Muscle of leg (tissue), 16 donors: ENCODE measurements at places on chromosomes 4 and X. TPM values are rescaled to one million over a fixed set of nuclear protein-coding genes. Genes with fewer than 3 reads are reported as not detected.

DNA sequence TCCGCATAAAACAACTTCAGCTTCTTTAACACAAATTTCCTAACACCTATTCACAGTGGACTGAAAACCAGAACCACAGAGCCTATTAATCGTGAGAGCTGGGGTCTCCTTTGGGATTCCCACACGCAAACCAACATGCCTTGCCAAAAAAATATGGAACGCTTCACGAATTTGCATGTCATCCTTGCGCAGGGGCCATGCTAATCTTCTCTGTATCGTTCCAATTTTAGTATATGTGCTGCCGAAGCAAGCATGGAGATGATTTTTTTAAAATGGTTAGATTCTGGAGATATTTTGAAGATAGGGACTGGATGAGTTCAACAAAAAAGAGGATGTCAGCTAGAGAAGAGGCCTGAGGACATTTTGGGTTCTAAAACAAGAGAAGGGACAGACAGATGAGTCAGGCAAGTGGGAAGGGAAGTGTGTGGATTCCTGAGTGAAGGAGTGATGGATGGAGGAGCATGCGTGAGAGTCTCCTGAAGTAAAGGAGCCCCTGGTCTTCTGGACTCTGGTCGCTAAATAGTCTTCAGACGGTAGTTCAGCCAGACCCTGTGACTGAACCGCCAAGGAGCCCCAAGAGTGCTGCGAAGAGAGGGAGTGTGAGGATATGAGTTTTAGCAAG is 9.5 kb upstream of the GATA1 start:
- DNase-seq = no peak

DNA sequence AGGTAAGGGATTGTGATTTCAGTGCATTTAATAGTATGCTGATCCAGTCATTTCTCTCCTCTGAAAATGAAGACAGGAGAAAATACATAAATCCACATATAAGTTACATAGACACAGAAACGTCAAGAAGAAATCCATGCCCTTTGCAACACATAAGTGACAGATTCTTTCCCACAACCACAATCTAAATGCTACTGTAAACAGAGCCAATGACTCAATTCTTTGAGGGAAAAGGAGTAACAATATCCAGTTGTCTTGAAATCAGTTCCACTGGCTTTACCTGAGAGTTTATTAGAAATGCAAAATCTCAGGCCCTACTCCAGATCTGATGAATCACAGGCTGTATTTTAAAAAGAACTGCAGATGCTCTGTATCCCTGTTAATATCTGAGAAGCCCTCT is 66.4 kb downstream of the ARAP2 start:
- no peak for DNase-seq

Gene CXCL6
- not detected for total RNA-seq

DNA sequence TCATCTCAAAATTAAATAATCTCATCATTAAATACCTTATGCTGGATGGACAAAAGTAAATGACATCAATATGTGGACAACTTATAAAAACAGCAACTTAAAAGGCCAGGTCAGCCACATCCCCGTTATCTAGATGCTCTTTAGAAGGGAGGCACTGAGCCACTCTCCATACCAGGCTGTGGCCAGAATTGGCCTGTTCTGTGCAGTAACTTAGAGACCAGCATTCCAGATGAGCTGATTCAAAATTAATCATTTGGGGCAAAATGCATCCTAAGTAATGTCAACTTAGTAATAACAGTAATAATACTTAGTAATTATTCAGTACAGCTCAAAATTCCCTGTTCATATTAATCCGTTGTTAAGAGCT is 373.6 kb downstream of the FBXW7 start:
- no peak for DNase-seq

DNA sequence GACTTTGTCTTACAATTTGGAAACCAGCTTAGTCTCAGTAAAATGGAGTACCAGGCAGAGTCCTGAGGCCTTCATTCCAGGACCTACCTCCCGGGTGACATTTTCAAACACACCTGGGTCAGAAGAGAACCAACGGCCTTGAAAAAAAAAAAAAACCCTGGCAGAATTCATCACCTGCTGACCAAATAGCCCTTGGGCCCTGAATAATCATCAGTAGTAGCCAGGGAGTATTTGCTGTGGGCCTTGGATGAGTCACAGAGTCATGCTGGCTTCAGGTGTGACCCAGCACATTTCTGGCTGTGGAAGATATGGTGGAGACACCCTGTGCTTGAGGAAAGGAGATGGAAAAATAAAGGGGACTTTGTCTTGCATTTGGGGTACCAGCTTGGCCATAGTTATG is 92.2 kb downstream of the LPAR4 start:
- no peak for DNase-seq

DNA sequence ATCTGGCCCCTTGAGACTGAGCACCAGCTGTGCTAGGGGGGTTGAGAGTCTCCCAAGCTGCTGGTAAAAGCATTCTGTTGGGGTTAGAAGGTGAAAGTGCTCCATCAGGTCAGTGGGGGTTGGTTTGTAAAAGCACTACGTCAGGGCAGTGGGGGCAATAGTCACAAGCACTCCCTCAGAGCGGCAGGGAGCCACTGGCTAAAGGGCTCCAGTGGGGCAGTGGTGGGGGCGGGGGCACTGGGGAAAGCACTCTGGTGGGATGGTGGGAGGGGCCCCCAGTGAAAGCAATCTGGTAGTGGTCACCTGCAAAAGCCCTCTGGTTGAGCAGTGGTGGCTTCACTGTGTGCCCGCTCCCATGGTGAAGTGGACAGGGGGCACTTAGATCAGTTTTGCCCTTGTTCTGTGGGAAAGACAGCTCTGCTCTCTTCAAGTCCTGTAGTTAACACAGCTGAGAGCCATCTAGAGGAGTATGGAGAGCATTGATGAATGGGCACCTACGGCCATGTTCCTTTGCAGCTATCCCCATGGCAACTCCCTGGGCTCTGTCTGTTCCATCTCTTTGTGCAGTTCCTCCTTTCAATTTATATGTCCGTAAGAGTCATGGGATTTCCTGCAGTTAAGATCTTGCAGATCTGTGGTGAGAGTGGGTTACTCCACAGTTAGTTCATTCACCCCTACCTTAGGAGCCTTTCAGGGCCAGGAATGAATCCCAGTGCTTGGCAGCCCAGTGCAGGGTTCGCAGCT is 106.4 kb downstream of the SH3BGRL start:
- no peak for DNase-seq

DNA sequence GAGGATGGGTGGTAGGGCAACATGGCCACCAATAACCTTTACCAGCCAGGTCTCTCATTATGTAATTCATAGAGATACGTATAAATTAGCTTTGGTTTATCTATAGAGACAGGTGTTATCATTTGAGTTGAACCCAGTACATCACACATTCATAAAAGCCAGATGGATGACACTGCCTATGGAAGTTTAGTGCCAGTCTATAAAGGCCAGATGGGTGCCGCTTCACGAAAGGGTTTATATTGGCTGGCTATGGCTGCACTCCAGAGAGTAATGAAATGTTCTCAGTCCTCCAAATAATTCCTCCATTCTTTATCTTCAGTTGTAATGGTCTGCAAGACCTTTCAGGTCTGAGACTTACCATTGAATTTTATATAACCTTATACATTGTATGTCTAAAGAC is 331.9 kb upstream of the NR3C2 start:
- no peak for DNase-seq

Gene RBMX
- total RNA-seq = 212 TPM

GRCh38 chrX:123424546-123424945 is 240.5 kb downstream of the GRIA3 start:
- no peak for DNase-seq
